ENCODE measurements at places on chromosomes 13 and 19. TPM values are rescaled to one million over a fixed set of nuclear protein-coding genes. Genes with fewer than 3 reads are reported as not detected.

The APLP1 gene
- total RNA-seq: 17.8 TPM

The ZNF823 gene
- total RNA-seq: 2.6 TPM

The BRSK1 gene
- 1.6 TPM for total RNA-seq

The CEACAM8 gene
- total RNA-seq: not detected

The BEST2 gene
- total RNA-seq: not detected

The SHANK1 gene
- 0.40 TPM for total RNA-seq

The APOE gene
- total RNA-seq: 13.6 TPM

The SYDE1 gene
- 15.9 TPM for total RNA-seq

The HDGFL2 gene
- 27.8 TPM for total RNA-seq

GRCh38 chr13:43128504-43128961 is 105.1 kb downstream of the DNAJC15 start:
- peak; percentile 45 for DNase-seq

GRCh38 chr19:50626795-50627194 is 12.9 kb downstream of the SYT3 start:
- DNase-seq: no peak

DNA sequence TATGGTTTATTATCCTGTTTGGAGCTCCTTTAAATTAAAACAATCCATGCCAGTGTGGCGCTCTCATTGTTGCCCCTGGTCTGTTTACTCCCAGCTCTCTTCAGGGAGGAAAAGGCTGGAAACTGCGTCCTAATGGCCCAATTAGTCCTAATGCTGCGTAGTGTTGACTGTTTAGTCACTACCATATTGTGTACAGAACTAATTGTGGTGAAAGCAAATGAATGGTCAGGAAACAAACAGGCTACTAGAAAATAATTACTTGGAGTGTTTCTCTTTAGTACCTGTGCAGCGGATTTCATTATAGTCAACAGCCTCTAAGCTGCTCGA is 54.5 kb upstream of the MTIF3 start:
- DNase-seq: no peak

DNA sequence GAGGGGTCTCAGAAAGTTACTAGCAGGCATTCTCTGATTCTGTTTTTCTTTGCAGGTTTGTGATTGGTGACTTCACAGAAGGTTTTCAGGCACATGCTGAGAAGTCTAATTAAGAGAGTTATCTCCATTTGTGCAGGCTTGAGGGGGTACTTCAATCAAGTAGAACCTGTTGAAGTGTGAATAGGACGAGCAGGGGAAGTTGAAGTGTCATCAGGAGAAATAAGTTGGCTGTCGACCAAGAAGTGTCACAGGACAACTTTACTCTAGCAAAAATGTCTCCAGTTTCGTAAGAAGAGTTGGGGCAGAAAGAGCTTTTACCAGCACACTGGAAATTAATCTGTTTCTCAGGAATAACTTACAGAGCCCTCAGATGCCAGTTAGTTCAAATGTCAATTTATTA is 576.5 kb upstream of the SLITRK5 start:
- no peak for DNase-seq

DNA sequence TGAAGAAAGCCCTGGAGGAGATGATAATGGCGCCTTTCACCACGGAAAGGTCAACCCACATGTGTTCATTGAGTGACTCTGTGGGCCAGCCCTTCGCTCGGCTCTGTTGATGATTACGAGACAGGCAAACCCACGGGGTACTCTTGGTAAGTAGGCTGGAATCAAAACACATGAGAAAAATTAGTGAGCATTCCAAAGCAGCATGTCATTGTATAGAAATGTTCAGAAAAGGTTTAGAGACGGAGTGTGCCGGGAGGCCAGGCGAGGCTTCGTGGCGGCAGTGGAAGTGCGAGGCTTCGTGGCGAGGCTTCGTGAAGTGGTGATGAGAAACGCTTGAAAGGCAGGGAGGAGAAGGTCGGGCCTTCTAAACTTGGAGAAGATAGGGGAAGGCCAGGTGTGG is 144.3 kb downstream of the ZNF536 start:
- DNase-seq: no peak

DNA sequence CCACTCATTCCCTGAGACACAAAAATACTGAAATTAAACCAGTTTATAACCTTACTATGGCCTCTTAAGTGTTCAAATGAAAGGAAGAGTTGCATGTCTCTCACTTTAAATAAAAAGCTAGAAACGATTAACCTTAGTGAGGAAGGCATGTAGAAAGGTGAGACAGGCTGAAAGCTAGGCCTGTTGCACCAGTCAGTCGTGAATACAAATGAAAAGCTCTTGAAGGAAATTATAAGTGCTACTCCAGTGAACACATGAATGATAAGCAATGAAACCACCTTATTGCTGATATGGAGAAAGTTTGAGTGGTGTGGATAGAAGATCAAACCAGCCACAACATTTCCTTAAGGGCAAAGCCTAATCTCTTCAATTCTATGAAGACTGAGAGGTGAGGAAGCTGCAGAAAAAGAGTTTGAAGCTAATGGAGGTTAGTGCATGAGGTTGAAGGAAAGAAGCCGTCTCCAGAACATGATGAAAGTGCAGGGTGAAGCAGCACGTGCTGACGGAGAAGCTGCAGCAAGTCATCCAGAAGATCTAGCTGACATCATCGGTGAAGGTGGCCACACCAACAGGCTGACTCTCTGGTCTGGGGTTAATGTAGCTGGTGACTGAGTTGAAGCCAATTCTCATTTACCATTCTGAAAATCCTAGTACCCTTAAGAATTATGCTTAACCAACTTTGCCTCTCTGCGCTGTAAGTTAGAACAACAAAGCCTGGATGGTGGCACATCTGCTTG is 94.5 kb upstream of the TEX29 start:
- no peak for DNase-seq

GRCh38 chr13:77047649-77048343 is 20.8 kb upstream of the FBXL3 start:
- DNase-seq: no peak

GRCh38 chr19:7262470-7262869 is 31.7 kb downstream of the INSR start:
- DNase-seq: no peak

DNA sequence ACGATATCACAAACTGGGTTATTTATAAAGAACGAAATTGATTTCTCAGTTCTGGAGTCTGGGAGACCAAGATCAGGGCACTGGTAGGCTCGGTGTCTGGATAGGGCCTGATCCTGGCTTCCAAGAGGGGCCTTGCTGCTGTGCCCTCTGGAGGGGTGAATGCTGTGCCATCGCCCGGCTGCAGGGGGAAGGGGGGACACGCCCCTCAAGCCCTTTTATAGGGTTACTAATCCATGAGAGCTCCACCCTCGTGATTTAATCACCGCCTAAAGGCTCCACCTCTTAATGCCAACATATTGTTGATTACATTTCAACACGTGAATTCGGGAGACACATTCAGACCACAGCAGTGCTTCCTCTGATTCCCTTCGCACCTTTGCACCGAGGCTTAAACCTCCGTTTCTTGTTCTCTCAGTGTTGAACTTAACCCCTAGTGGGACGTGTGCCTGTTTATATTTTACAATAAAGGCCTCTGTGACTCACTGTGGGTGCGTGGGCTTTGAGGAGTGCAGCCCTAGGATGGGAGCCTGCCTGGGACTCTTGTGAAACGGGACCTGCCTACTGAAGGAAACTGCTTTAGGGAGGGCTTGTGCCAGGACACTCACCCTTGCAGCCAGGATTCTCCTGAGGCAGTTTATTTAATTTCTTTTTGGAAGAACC is 52.4 kb upstream of the SPATA13 start:
- DNase-seq: no peak

DNA sequence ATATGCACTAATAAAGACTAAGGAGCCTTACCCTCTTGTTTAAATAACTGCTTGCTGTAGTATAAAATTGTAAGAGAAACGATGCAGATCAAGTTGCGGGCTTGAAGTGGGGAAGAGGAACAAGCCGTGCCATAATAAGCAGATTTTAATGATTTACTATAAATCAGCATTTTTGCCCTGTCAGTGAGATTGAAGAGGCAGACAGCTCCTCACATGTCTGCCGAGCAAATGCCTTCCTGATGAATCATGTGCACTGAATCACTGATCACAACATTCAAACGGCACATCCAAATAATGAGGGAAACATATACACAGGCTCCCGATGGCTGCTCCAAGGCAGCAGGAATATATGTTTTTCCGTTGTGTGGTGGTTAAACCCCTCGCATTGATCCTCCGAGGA is 282.9 kb downstream of the TSHZ3 start:
- no peak for DNase-seq

GRCh38 chr13:71591374-71591773 is 275.6 kb downstream of the DACH1 start:
- DNase-seq: no peak

DNA sequence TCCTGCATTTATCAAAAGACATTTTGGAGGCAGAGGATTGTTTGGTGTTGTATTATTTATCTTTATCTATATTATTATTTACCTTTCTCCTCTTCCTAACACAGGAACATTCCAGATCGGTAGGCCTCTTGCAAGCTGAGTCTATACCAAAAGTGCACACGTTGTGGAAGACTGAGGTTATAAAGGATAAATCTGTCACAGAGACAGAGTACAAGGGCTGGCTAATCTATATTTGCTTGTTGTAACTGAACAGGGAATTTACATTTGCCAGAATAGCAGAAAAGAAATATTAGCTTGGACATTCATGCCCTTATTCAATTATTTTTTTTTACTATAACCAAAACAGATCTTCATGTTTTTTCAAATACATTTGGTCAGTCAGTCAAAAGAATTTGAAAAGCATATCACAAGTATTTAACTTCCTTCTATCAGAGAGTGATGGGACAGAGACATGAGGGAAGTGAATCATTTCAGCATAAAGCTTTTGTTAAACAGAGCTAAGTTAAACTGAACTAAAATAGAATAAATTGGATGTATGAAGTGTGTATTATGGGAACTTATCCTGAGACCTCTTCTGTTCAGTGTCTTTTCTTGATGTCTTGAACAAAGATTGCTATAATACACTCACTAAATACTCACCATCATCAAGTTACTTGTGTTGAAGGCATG is 352.5 kb downstream of the DNAJC15 start:
- DNase-seq: no peak

DNA sequence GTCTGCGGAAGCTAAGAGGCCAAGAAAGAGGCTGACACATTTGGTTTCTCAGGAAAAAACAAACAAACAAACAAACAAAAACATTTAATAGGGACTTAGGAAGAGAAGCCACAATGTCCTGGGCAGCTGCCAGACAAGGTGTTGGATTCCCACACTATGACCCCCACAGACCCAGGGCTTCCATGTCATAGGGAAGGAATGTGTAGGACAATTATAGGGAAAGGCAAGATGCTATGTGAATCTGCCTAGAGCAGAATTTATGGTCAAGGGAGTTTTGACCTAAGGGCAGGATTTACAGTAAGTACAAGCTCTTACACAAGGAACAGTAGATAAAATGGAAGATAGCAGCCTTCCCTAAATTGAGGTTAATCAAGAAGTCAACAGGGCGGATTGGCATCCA is 9.1 kb upstream of the CDADC1 start:
- no peak for DNase-seq

DNA sequence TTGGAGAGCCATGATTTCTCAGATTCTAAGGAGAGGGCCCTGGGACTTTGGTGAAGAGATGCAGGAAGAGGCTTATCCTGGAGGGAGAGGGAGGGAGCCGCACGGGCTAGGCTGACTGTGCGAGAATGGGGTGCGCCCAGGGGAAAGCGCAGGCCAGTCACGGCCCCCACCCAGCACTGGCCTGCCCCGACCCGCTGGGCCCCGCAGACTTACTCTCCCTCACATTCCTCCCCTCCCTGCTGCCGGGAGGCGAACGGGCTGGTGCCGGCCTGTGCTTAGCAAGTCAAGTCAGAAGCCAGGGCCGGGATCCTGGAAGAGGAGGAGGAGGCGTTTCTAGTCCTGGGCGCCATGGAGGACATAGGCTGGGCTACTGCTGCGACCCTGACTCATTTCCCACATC is 120.0 kb downstream of the CRYL1 start:
- DNase-seq: no peak

DNA sequence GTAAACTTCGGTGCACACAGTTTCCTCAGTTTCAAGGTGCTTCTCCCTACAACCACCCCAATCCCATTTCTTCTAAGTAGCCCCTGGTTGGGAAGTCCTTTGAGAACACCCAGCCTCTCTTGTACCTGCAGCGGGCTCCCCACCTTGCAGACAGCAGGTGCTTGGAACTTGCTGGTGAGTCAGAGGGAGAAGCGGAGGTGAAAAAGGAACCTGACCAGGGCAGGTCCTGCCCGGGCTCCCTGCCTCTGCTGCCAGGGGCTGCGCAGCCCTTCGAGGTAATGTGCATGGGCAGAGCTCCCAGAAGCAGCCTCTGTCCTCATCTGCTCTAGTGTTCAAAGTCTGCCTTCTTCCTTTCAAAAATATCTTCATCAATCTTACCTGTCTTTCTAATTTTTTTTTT is 274.0 kb upstream of the SOX1 start:
- no peak for DNase-seq

GRCh38 chr19:58217607-58218391 is 10.9 kb upstream of the ZNF544 start:
- DNase-seq: no peak

DNA sequence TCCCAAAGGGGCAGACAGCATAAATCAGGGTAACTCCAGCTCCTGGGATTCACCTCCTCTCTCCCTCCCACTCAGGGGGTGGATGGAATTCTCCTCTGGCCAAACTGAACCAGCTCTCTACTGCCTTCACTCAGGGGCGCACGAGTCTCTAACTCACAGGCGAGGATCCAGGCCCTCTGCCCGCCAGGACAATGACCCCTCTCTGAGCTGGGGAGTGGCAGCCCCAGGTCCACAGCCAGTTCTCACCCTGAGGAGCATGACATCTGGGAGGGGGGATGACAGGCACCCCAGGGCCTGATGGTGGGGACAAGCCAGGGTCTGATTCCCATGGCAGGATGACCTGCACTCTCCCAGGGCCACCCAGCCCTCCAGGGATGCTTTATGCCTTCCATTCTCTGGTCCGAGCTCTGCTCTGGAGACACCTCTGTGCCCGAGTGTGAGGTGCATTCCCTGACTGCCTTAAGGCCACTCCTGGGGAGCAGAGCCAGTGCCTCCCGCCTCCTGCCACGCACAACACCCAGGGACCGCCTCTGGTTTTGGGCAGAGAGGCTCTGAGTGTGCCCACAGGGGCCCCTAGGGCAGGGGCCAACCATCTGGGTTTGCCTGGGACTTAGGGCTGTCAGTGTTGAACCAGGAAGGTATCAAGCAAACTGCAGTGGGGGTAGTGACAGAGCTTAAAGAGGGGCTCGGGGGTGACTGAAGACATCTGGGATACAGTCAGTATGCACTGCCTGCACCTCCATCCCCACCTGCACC is 66.2 kb downstream of the GNG7 start:
- DNase-seq: no peak

DNA sequence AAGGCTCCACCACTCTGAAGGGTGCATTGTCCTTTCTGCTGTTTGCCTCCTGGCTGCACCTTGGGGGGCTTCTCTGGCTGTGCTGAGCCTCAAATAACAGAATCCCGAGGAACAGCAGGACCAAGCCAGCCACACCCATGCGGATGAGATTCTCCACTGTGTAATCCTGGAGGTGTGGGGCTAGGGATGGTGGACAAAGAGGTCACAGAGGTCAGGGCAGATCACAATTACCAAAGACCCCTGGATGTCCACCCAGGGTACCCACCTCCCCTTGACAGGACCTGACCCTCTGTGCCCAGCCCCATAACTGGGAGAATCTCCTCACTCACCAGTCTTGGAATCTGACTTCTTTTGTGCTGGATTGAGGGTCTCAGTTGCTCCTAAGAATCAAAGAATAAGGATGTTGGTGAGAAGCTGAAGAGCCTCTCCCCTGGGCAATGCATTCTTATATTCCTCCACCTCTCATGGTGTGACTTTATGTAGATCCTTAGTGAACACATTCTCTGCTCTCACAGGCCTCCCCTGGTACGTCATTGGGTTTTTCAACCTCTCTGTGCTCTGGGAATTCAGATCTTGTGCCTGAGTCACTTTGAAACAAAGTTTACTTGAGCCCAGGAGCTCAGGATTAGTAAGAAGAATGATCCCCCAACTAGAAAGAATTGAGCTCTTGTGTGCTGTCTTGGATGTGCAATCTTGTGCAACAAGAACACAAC is 5.2 kb downstream of the LILRA4 start:
- no peak for DNase-seq

Data from Right ventricle myocardium superior (tissue), 1 donor.